ENCODE measurements at places on chromosomes 4 and X.

DNA sequence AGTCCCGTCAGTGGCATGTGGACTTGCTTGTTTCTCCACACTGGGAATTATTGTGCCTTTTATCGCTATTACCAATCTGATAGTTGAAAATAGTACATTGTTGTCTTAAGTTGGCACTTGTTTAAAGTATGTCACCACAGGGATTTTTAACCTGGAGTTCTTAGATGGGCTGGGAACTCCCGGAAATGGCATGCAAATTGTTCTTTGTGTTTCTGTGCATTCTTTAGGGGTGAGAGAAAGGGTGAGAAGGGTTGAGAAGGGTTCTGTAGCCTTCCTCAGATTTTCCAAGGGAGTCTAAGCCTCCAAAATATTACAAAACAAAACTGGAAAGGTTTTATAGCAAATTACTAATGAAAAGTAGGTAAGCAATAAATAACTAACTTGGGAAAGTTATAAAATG lies 176.9 kb downstream of the ZIC3 start:
- DNase-seq, result no peak

GRCh38 chr4:5912614-5913019 lies 19.7 kb upstream of the CRMP1 start:
- no peak for DNase-seq

- no peak for DNase-seq
These were observed 1.4 kb downstream of the IL9R start for GRCh38 chrX:155998761-155999510.

DNA sequence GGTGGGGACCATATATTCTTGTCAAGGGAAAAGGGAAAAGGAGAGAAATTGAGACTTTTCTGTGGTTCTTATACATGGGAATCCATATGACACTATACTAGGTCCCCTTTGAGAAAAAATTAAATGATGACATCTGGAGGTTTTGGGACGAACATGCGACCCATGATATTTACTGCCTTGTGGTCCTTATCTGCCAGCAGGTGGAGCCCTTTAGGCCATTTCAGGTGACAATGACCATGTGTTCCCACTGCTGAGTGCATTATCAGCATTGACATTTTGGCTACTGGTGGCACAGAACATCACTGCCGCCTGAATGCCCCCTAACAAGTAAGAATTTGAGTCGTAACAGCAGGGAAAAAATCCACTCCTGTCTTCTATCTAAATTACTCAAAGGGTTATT lies 843.4 kb downstream of the FSTL5 start:
- DNase-seq, result no peak

GRCh38 chr4:45679411-45679810 lies 444.4 kb downstream of the GABRG1 start:
- no peak for DNase-seq

GRCh38 chrX:45758319-45758718 lies 557.6 kb upstream of the DIPK2B start:
- no peak for DNase-seq

- DNase-seq, result no peak
These were observed 75.0 kb downstream of the KDM6A start for GRCh38 chrX:44947995-44948394.

GRCh38 chr4:8143392-8144140 lies 15.0 kb downstream of the ABLIM2 start:
- DNase-seq, result no peak

- DNase-seq, result no peak
These were observed 145.0 kb downstream of the SOWAHB start for GRCh38 chr4:76752861-76753501.

- DNase-seq, result no peak
These were observed 923.8 kb downstream of the RAPGEF2 start for GRCh38 chr4:160026721-160027120.

DNA sequence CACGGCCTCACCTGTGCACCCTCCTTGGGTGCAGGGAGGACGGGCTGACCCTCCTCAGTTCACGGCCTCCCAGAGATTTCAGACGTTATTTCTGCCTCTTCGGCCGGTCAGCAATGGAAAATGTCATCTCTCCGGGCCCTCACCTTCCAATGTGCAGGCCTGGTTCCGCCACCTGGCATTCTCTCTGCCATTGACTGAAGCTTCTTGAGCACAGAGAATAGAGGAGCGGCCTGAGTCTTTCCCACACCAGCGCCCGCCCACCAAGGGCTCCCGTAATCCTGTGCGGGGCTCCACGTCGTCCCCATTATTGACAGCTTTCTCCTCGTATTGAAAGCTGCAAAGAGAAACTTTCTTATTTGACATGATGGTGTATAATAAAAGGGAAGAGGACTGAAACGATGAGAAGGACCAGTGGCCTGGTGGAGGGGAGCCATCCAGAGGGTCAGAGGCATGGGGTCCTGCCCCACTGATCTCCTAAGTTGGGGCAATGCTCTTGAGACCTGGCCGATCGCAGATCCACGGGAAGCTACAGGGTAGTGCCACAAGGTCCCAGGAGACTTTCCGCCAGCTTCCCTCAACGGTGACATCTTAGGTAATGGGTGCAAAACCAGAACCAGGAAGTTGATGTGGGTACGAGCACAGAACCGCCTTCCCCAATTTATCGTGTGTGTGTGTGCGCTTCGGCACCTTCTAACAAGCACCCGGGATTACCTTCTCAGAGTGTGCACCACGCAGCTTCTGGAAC lies 20.6 kb downstream of the HTRA3 start:
- no peak for DNase-seq

DNA sequence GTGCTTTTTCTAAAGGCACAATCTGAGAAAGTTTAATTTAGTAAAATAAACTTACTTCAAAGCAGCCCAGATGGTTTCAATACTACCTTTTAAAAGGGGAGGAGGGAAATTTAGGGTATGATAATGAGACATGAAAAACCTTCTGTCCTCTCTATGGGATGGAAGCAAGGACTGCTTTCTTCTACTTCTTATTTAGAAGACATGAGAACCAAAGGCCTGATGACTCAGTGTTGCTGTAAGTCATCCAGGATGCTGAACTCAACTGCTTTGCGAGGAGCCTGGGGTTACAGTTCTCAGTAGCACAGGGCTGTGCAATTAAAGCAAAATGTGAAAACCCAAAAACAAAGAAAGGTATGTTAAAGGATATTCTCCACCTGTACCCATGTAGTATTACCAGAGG lies 140.8 kb upstream of the EDNRA start:
- DNase-seq, result no peak

DNA sequence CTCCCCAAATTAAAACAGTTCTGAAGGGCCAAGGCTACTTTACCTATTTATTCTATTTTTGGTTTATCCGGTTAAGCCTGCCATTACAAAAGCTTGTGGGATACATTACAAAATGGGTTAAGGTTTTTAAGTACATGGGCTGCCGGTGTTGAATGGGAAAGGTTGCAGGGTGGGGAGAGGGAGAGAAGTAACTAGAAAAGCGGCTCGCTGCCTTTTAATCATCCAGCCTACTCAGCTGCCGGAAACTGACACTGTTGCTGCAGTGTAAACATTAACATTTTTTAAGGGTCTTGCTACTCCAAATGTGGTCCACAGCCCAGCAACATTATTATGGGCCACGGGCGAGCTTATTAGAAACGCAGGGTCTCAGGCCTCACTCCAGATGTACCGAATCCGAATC lies 1.5 kb upstream of the IL1RAPL1 start:
- DNase-seq, result no peak

GRCh38 chr4:159639671-159640323 lies 536.9 kb downstream of the RAPGEF2 start:
- DNase-seq, result peak; percentile 33

DNA sequence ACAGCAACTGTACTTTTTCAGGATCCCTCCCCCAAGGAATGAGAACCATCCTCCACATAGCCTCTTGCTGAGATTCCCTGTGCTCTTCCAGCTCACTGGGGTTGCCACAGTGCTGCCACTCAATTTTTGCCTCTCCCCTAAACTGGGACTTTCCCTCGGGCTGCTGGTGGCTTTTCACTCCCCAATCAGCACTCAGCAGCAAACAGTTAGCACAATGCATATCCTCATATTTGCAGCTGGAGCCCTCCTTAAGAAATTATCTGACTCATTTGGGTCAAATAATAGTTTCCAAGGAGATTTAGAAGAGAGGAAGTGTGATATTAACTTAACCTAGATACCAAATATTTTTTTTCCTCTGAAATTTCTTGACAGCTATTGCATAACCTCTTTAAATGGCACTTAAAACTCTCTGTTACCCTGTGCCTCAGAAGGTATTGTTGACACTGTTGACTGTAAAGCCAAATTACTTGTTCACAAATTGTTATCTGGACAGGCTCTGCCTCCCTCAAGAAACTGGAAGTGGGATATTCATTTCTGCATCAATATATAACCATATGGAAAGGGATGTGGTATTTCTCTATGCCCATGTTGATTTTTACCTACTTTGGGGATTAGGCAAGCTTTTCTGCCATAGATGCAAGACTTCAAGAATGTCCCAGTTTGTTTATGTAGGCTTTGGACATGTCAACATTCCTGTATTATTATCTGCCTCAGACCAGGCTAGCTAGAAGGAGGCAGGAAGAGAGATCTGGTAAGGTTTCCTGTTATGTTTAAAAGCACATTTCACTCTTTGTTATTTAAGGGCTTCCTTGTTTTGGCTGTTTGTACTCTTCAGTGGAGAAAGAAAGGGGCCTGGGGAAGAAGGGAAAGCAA lies 58.0 kb downstream of the SEPTIN11 start:
- DNase-seq, result no peak

- no peak for DNase-seq
These were observed 95.6 kb upstream of the METTL14 start for GRCh38 chr4:118589471-118590055.

DNA sequence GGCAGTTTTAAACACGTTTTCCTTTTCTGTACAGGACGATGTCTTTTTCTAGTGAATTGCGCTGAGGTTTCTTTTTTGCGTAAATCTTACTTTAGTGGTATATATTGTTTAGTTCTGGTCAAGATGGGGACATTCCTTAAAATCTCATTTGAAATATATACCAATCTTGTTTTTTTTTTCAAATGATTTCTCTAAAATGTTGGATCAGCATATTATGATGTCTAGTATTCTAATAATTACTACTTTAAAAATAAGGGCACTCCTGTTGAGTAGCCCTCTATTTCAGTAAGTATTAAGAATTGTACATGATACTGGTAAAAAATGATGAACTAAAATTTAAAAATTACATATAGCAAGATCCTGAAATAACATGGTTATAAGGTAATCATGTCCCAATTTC lies 224.1 kb upstream of the ARHGAP24 start:
- no peak for DNase-seq

GRCh38 chr4:1026115-1026514 lies 14.7 kb downstream of the FGFRL1 start:
- DNase-seq, result no peak

DNA sequence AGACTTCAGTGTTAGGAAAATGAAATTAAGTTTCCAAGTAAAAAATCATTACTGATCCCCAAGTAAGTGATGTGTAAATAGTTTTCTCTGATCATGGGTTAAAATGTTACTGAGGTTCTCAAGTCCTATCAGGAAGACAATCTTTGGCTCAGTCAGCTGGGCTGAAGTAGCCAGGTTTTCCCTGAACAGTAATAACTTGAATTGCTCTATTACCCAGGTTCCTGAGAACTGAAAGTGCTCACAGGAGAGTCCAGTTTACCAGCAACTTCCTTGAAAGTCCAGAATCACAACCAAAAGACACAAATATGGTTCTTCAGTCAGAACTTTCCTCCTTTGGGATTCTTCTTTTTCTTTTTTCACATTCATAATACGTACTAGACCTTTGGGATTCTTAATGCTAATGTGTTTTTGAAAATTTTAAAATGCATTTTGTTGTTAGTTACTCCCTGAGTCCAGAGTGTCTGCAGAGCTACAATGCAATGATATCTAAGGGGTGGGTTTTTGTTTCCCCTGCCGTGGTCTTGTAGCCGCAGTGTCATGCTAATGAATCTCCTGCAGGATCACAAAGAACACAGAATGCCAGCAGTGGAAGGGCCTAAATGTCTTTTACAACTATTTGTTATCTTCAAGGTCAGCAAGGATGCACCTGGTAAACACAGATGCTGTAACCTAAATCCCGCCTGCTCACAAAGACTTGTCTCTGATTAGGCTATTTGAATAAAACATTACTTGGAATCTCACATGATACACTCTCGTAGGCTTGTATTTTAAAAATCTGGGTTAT lies 439.8 kb upstream of the NR3C2 start:
- no peak for DNase-seq

DNA sequence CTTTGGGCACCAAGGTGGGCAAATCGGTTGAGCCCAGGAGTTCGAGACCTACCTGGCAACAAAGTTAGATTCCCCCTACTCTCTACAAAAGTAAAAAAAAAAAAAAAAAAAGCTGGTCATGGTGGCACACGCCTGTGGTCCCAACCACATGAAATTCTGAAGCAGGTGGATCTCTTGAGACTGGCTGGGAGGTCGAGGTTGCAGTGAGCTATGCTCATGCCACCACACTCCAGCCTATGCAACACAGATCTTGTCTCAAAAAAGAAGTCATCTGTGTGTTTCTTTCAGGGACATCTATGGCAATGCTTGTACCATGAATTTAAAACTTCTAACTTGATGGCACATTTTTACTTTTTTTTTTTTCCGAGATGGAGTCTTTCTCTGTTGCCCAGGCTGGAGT lies 55.3 kb downstream of the UGT2A2 start:
- no peak for DNase-seq

GRCh38 chr4:10239982-10240654 lies 123.5 kb upstream of the WDR1 start:
- DNase-seq, result no peak

- no peak for DNase-seq
These were observed 555.4 kb downstream of the BCOR start for GRCh38 chrX:39542316-39542715.

- DNase-seq, result no peak
These were observed 56.2 kb downstream of the NAF1 start for GRCh38 chr4:163110442-163110841.

DNA sequence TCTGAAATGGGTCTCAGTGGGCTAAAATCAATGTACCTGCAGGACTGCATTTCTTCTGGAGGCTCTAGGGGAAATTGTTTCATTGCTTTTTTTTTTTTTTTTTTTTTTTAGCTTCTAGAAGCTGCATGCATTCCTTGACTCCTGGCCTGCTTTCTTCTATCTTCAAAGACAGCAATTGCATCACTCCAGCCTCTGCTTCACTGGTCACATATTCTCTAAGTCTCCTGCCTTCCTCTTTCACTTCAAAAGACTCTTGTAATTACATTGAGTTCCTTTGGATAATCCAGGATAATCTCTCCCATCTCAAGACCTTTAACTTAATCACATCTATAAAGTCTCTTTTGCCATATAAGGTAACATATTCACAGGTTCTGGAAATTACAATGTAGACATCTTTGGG lies 11.3 kb upstream of the PCYT1B start:
- no peak for DNase-seq

GRCh38 chr4:70940134-70940533 lies 38.0 kb downstream of the MOB1B start:
- DNase-seq, result no peak

DNA sequence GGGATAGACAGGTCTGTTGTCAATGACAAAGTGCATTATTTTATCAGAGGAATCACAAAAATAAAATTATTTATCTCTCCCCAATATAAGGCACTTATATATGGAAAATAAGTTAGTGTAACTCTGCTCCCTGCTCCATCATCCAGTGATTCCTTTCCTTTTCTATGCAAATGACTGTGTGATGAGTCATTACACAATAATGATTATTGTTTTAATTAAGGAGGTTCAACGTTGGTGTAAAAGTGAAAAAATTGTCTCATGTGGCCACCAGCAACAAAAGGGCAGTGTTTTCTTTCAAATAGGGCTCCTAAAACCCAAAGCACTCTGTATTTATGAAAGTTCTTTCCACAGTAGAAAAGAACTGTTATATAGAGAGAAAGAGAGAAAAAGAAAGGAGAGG lies 16.7 kb downstream of the SLC7A11 start:
- DNase-seq, result no peak

GRCh38 chrX:1391707-1392375 lies at the start of gene SLC25A6:
Gene SLC25A6, minus strand, starts transcription at chrX:1392113. Its CDS starts 104 bp downstream, at chrX:1392009.
- peak; percentile 99 for DNase-seq

GRCh38 chr4:4870576-4871241 lies 11.2 kb downstream of the MSX1 start:
- DNase-seq, result no peak
